ENCODE measurements at places on chromosomes 12 and 14.

- no peak for DNase-seq
These were observed 10.8 kb downstream of the STYX start for GRCh38 chr14:52740751-52741150.

GRCh38 chr14:102187568-102188001 lies 47.9 kb downstream of the WDR20 start:
- DNase-seq, result no peak

DNA sequence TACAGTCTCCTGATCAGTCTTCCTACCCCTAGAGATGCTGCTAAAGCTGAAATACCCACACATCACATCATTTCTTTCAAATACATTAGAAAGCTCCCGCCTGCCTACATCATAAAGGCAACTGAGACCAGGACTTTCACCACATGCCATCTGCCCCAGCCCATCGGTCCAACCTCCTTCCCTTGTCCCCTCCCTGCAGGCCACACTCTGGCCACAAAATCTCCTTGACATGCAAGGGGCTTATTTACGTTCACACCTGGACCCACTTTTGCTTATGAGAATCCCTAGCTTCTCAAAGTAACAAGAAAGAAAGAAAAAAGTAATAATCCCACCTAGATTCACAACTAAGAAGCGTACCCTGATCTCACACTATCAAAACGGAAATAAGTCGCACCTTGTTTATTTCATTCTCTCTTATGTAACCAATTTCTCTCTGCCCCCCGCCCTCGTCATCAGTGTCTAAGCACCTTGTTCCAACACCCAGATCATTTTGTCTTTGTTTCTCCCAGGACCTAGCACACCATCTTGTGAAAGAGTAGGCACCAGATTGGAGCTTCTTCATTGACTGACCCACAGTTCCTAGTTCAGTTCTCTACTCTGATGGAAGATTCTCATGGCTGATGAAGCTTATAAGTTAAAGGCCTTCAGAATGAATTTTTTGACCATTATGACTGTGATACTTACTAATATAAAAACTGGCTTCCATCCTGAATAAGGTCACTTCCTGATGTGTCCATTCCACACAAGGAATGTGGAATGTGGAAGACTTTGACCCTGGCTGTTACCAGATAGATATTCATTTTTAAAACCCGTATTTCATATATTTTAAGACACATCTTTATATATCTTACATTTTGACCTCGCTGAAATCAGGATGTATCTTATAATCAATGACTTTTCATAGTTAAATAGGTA lies 7.7 kb downstream of the WSB2 start:
- no peak for DNase-seq

- DNase-seq, result no peak
These were observed 22.6 kb downstream of the TMPO start for GRCh38 chr12:98538031-98538430.

GRCh38 chr12:71610031-71610795 lies 53.4 kb downstream of the ZFC3H1 start:
- DNase-seq, result no peak

DNA sequence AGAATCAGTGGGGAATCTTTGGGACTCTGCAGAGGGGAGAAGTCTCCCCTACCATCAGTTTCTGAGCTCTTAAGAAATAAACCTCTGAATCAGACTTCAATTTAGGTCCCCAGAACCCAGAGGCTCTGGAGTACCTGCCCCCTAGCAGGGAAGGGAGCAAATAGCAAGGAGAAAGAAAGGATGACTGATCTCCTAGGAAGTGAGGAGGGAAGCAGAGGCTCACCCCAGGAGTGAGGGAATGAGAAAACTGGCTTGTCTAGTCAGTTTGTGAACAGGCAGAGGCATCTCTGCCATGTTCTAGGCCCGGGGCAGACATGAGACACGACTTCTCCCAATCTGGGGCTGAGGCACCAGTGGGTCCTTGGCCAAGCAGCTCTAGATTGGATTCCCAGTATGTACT lies 24.3 kb upstream of the SMUG1 start:
- no peak for DNase-seq

DNA sequence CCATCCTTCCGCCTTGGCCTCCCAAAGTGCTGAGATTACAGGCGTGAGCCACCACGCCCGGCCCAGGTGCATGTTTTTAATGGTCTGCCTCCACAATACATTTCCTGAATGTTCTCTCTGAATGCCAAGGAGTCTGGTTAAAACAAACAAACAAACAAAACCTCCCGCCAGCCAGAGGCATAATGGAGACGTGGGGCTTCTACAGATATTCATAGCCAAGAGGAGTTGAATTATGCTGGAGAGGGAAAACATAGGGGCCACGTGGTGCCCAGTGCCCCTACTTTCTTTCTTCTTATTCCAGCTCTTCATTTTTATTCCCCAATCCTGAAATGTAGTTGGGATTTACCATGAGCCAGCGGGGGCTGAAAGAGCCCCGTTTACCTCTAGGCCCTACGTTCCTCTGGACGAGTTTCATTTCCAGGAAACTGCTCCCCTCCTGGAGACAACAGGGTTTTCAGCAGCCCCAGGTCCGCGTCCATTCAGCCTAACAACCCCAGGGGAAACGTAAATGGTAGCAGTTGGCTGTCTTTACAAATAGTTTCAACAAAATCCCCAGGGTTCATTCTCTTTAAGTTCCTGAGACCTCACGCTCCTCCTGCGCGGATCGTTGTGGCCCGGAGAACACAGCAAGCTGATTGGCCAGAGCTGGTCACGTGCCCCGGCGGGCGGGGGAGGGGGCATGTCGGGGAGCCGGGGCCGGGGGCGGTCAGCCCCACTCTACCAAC lies 108.5 kb upstream of the ESRRB start:
- no peak for DNase-seq

DNA sequence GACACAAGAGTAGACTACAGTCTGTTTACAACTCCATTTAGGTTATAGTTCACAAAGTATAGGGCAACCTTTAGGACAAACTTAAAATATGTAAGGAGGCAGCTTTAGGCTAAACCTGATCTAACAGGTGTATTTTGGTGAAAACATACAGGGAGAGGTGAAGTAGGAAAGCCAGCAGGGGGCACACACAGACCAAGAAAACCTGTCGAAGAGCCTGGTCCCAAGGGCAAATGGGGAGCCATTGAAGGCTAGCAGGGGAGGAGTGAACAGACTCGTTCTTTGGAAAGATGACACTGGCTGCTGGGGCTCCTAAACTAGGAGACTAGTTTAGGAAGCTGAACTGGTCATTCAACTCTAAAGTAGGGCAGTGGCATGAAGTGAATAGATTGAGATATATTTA lies 138.8 kb upstream of the WSCD2 start:
- no peak for DNase-seq

- no peak for DNase-seq
These were observed 3.7 kb upstream of the AQP6 start for GRCh38 chr12:49969027-49969426.

DNA sequence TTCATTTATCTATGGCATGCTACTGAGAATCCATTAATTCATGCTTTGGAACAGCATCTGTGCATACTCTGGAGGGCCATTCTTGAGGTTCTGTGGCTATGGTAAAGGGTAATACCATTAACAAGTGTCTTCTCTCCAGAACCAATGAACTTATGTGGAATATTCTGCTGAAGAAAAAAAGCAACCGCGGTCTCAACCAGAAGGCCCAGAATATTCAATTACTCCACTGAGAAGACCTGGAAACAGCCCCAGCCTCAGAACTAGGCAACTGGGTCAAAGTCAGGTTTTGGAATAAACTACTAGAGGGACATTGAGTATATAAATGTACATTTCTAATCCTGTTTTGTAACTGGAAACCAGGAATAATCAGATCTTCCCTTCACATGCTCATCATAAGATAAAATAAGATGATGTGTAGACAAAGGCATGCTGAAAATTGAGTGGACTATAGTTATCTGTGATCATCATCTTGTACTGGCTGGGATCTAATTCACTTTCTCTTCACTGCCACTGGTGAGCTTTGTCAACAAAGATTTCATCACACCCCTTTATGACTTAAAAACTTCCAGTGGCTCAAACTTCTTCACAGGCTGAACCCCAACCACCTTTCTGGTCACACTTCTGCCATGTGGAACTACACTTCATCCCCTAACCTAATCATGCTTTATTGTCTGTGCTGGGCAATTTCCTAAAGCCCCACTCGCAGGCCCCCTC lies 6.0 kb downstream of the SPTB start:
- no peak for DNase-seq

DNA sequence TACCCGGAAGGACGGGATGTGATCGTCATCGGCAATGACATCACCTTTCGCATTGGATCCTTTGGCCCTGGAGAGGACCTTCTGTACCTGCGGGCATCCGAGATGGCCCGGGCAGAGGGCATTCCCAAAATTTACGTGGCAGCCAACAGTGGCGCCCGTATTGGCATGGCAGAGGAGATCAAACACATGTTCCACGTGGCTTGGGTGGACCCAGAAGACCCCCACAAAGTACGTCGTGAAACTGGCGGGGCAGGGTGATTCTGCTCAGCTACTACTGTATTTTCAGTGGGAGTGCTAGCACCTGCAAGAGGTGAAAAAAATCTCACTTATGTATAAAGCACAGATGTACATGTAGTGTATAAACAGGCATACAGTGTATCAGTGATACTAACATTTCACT lies 62.9 kb downstream of the FOXN4 start:
- DNase-seq, result no peak

DNA sequence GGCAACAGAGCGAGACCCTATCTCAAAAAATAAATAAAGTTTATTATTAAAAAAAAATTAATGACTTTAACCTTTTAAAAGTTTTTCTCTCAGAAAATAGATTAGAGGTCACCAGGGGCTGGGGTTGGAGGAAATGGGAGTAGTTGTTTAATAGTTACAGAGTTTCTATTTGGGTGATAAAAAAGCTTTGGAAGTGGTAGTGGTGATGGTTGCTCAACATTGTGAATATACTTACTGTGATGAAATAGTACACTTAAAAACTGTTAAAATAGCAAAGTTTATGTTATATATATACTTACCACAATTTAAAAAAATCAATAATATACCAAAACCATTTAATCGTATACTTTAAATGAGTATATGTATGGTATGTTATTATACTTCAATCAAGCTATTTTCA lies 59.6 kb downstream of the ARL6IP4 start:
- no peak for DNase-seq

GRCh38 chr14:100770046-100770445 lies 43.4 kb downstream of the DLK1 start:
- DNase-seq, result no peak

- no peak for DNase-seq
These were observed 1.5 kb downstream of the MAP4K5 start for GRCh38 chr14:50530794-50531365.

- DNase-seq, result no peak
These were observed 687.1 kb upstream of the FBXO33 start for GRCh38 chr14:40119321-40119720.

Data from NCI-H187 treated with DMSO at 0.1 percent for 48 hours (cell line).